ENCODE measurements at places on chromosomes 4 and X. TPM values are rescaled to one million over a fixed set of nuclear protein-coding genes. Genes with fewer than 3 reads are reported as not detected.

Gene LRIT3
- not detected for total RNA-seq

Gene VEGFD
- total RNA-seq: not detected

Gene IL1RAPL2
- not detected for total RNA-seq

Gene ANXA3
- total RNA-seq: 0.41 TPM

Gene CYP4V2
- total RNA-seq: 10.3 TPM

Gene IGSF1
- not detected for total RNA-seq

Gene WWC2
- total RNA-seq: 0.20 TPM

Gene SOWAHD
- total RNA-seq: 2.1 TPM

Gene TRIM75
- not detected for total RNA-seq
